ENCODE measurements at places on chromosomes 7 and 10.

GRCh38 chr10:126889421-126889820, 15.8 kb upstream of the DOCK1 start:
- no peak for DNase-seq

GRCh38 chr10:123429706-123430221, 236.4 kb upstream of the GPR26 start:
- no peak for DNase-seq

DNA sequence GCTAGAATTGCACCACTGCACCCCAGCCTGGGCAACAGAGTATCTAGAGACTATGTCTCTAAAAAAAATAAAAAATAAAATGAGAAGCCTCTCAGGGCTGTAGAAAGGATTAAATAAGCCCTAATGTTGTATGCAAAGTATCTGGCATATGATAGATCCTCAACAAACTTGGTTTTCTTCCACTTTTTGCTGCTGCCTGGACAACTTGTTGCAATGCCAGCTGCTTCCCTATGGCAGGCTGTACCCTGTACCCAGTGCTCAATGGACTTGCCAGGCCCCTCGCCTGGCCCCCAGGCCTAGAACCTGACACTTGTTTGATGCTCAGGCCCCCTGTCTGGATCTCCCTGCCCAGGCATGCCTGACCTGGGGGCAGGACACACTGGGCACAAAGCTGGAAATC, 28.5 kb upstream of the CDH23 start:
- DNase-seq = no peak

DNA sequence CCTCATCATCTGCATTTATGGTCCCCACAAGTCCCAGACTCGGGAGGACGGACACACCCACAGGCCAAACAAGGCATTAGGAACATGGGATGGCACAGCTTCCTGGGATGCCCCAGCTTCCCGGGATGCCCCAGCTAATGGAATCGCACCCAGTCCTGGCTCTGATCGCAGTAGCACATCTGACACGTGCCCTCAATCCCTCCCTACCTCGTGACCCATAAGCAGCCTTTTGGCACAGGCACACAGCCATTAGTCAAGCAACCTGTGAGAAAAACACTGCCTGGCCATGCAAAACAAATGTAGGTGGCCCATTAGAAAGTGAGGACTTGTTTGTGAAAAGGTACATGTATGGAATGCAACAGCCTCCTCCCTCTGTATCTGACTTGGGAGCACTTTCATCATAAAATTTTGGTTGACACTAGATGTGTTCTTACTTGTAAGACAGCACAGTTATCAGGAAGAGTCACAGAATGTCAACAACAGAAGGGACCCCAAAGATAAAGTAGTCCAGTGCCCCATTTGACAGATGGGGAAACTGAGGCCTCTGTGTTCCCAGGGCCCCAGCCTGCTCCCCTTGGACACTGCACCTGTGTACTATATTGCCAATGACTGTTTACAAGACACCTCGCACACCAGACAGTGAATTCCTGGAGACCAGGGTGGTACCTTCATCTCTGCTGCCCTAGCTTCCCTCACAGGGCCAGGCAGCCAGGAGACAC, 34.4 kb downstream of the DLG5 start:
- no peak for DNase-seq

GRCh38 chr10:132551093-132551807, 13.7 kb downstream of the INPP5A start:
- no peak for DNase-seq

- DNase-seq = no peak
Measured at GRCh38 chr10:11397077-11397965, 214.1 kb downstream of the USP6NL start.

DNA sequence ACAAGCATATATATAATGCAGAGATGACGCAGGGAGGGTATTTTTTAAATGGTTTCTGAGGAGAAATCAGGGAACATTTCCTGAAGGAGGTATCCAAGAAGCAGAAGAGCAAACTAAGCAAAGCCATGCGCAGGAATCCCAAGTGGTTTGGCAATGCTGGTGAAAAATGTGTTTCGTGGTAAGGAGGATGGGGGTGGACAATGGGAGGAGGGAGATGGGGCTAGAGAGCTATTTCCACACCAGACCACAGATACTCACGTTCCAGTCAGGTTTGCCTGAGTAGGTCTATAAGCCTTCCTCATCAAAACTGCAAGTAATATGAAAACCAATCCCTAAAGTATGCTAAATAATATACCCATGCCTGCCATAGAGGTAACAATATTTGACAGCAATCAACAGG, 223.7 kb upstream of the MKLN1 start:
- DNase-seq = no peak

GRCh38 chr7:24411226-24411625, 127.2 kb downstream of the NPY start:
- no peak for DNase-seq

DNA sequence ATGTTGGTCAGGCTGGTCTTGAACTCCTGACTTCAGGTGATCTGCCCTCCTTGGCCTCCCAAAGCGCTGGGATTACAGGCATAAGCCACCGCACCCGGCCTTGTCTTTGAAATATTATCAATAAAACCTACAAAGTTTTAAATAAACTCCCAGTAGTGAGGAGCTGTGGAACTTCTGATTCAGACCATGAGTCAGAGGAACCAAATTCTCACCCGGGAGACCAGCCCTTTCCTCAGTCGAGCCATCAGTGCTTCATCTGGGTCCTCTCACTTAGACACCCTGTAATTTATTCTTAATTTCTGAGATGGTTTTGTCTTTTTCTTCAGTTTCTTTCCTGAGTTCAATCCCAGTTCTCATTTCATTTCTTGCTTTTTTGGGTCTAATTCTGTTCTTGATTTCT, 68.6 kb downstream of the DYNC2I1 start:
- no peak for DNase-seq

GRCh38 chr7:112080978-112081377, 125.2 kb downstream of the DOCK4 start:
- no peak for DNase-seq

DNA sequence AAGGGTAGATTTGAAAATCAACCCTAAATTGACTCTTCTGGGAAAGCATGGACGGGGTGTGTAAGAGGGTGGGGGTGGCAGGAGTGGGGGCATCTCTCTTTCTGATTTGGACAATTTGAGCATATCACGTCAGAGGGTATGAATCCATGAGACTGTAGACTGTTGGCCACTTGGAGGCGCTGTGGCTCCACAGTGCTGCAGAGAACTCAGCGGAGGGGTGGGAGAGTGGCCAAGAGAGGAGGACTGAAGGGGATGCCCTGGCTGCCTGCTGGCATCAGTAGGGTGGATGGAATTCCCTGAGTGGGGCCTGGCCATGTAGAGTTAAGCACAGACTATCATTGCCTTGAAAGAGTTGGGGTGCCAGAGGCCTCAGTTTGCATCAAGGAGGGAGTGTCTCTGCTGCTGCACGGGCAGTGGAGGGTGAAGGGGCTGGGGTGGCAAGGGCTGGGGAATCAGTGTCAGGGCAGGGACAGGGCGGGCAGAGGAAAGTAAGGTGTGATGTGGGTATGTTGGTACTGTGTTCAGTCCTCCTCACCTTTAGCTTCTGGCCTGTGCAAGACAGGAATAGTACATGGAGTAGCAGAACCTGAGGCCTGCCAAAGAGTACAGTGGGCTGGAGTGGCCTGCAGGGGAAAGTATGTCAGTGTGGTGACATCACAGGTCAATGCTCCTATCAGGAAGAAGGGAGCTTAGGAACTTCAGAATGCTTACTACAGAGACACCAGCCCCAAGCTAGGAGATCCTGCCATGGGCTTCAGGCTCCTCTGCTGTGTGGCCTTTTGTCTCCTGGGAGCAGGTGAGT, 133.5 kb upstream of the PRSS58 start:
- DNase-seq = no peak

- no peak for DNase-seq
Measured at GRCh38 chr10:47371629-47372485, 12.2 kb downstream of the ZNF488 start.
